ENCODE measurements at places on chromosomes 12 and 14. TPM values are rescaled to one million over a fixed set of nuclear protein-coding genes. Genes with fewer than 3 reads are reported as not detected.
A peak's percentile ranks its signal among the peaks of the same experiment; 100 is the strongest.

DNA sequence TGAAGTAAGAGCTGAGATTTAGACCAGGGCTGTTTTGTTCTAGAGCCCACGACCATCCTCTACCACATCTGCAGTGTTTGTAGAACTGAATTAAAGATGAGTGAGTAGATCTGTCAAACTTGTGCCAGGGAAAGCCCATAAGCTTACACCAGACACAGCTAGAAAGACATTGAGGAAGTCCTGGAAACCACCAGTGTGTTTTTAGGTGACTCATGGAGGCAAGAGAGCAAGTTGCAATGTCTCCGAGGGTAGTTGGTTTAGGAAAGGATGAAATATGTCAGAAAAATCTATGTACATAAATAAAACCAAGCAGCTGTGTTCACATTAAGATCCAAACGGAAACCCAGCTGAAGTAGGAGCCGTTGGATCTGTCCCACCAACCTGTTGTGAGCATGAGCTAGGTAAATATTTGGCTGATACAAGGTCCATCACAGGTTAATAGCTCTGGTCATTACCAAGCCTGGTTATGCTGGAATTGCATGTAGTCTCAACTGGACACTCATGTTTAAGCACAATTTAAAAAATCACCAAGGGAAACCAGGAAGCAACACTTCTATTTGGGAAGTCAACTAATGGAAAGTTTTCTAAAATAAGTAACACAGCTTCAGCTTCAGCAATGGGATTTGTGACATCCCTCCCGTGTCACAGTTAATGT lies 49.9 kb upstream of the PLEKHG3 start:
- no peak overlapping the region for H3K27ac ChIP-seq
- DNase-seq: no peak
- H3K27me3 ChIP-seq: peaks cover 9% of the 10 kb centered on the region
- no peak overlapping the region for H3K4me3 ChIP-seq
- H3K36me3 ChIP-seq: no peaks in the 10 kb centered on the region

The WBP11 gene
- total RNA-seq: 131 TPM

DNA sequence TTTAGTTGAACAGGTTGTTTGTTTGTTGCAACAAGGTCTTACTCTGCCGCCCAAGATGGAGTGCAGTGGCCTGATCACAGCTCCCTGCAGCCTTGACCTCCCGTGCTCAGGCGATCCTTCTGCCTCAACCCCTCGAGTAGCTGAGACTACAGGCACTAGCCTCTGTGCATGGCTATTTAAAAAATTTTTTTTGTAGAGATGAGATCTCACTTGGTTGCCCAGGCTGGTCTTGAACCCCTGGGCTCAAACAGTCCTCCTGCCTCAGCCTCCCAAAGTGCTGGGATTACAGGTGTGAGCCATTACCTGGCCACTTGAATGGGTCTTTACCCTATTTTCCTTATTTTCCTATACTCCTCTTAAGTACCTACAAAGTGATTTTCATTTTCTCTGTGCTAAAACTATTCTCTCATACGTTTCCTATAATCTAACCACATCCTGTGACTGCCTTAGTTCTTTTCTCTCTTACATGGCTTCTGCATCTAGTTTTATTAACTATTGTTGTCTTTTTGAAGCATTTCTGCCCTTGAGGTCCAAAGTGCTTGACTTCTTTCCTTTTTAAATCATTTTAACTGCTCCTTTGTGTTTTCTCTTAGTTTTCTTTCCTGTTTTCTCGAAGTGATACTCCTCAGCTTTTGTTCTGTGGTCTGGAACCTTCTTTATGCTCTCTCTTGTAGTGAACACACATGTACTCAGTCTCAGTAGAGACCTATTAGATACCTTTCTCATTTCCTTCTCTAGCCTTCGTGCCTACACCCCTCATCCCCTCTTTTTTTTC lies 14.1 kb downstream of the GPX2 start:
- H3K36me3 ChIP-seq: peaks cover 30% of the 10 kb centered on the region
- peaks cover 41% of the 10 kb centered on the region for H3K4me1 ChIP-seq

DNA sequence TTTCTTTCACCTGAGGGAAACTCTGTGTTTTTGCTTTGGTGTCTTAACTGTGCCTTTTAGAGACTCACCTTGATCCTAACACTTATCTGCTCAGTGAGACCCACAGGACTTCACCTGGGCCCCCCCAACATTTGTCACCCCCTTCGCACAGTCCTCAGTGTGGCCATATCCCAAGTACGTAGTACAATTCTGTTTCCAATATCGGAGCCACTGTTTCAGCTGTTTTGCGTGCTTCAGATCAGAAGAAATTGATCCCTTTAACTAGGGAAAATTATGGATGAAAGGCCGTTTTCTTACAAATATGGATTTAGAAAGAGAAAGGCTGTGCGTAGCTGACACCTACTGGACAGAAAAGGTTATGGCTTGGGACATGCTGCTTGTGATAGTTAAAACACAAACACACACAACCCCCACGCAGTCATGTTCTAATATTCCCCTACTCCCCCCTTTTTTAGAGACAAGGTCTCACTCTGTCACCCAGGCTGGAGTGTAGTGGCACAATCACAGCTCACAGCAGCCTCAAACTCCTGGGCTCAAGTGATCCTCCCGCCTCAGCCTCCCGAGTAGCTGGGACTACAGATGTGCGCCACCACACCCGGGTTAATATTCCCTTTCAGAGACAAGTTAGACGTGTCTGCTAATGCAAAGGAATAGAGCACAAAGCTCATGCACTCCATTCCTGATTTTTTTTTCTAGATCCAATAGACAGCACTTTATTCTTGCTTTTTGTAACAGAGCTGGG lies 3.6 kb upstream of the SLC7A8 start:
- H3K36me3 ChIP-seq: no peaks in the 10 kb centered on the region
- H3K27me3 ChIP-seq: no peaks in the 10 kb centered on the region
- DNase-seq: peak; percentile 34

GRCh38 chr12:49779581-49779980 lies 38.2 kb downstream of the TMBIM6 start:
- no peak for DNase-seq
- H3K27ac ChIP-seq: no peak overlapping the region
- H3K4me1 ChIP-seq: peaks cover 13% of the 10 kb centered on the region
- H3K36me3 ChIP-seq: no peaks in the 10 kb centered on the region

DNA sequence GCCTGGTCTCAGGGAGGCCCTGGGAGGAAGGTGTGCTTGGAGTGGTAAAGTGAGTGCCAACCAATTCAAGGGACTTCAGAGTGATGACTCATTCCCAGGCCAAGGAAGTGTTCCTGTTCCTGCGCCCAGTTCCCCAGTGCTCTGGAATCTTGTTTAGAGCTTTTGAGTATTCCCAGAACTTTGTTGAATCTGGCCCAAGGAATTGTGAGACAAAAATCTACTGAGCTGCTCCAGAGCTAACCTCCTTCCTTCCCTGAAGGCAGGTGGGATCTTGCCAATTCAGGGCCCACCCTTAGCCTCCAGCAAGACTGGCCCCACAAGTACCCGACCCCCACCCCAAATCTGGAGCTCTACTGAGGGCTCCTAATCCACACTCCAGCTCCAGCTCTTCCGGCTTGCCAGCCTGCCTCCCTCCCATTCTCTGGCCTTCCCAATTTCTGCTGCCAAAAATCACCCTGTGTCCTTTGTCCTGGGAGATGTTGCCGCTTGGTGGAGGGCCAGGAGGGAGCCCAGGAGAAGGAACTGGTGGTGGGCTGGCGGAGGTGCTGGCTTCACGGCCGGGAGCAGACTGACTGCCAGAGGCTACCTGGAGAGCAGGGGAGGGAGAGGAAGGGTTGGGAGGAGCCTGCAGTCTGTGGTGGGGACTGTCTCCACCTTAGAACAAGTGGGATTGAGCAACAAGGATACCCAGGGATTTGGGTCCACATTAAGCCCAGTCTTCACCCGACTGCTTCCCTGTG lies 2.0 kb upstream of the ATN1 start:
- no peaks in the 10 kb centered on the region for H3K27me3 ChIP-seq
- peaks cover 50% of the 10 kb centered on the region for H3K4me1 ChIP-seq
- peaks cover 16% of the 10 kb centered on the region for H3K36me3 ChIP-seq
- no peak overlapping the region for H3K4me3 ChIP-seq
- no peak overlapping the region for H3K27ac ChIP-seq
